ENCODE measurements at places on chromosomes 4 and X.

GRCh38 chr4:106494066-106494465 is 125.5 kb upstream of the GIMD1 start:
- no peak for DNase-seq

DNA sequence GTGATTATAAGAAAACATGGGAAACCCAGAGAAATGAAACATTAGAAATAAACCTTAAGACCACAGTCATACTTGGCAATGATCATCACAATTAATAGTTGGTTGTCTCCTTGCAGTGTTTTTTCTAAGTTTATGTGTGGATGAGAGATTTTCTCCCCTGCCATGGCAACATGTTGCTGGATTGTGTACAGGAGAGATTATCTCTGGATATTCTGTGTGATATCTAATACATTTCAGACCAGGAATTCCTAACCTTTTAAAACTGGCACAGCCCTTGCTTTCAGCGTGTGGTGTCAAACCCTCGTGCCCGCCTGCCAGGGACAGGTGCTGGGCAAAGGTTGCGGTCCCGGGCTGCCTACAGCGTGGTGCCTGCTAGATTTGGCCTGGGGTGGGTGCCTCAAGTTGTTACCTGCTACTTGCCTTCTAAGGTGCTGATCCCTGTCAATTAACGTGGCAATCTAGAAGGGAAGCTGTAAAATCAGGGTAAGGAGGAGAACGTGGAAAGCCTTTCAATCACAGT is 100.5 kb downstream of the TMEM131L start:
- no peak for DNase-seq

DNA sequence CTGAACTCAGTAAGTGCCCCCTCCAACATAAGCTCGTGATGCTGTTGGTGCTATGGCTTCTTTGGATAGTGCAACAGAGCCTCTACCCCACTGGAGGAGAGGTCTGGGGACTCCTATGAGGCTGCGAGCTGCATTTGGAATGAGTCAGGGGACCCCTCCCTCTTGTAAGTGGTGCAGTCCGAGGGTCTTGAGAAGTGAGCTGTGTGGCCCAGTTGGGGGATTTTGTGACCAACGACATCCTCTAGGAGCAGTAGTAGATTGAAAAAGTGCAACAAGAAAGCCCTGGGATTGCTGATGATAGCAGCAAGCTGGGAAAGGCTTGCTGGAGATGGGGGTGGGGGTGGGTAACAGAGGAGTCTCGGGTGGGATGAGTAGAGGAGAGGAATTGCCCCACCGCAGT is 3.1 kb downstream of the FRMPD3 start:
- no peak for DNase-seq

DNA sequence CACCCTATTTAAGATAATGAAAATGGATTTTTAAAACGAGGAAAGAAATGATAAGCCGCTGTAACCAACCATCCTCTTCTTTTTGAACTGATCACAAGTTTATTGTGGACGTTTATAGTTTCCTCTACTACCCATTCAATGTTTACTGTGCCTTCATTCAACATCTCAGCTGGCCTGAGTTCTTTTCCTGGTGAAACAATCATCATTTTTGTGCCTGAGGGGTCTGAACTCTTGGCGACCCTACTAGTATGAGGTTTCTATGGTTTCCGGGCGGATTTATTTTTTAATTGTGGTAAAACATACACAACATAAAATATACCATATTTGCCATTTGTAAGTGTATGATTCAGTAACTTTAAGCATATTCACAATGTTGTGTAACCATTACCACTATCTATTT is 100.7 kb downstream of the SPRY1 start:
- DNase-seq: no peak

- no peak for DNase-seq
These were observed 1002.9 kb upstream of the IGFBP7 start for GRCh38 chr4:58113126-58113525.

DNA sequence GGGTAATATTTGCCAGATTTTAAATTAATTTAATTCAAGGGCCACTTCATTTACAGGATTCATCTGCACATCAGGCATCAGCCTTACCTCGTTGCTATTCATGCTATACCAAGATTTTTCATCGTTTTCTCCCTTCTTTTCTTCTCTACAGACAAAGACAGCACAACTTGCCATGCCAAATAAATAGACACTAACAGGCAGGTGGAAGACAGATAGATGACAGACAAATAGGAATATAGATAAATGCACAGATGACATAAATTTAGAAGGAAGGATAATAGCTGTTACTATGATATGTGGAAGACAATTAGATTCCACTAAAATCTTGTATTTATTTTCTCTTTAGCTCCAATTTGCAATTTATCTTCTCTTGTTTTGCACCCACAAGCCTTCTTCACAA is 164.5 kb upstream of the ARX start:
- no peak for DNase-seq

- DNase-seq: no peak
These were observed 614.1 kb downstream of the PCDH7 start for GRCh38 chr4:31334086-31334910.

DNA sequence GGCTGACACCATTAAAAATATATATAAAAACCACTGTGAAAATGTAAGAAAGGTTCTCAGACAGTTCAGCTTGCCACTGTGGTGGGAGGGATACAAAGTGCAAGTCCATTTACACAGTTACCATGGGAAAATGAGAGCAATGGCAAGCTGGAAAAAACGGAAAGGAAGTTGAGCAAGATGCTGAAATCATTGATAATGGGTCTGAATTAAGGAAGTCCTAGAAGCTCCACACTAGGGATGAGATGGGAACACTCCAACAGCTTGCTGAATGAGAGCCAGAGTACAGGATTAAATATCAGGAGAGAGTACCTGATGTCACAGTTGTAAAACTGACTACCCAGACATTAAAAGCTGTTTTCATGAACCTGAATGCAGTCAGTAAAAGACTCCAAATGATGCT is 218.6 kb downstream of the PRDM5 start:
- no peak for DNase-seq

DNA sequence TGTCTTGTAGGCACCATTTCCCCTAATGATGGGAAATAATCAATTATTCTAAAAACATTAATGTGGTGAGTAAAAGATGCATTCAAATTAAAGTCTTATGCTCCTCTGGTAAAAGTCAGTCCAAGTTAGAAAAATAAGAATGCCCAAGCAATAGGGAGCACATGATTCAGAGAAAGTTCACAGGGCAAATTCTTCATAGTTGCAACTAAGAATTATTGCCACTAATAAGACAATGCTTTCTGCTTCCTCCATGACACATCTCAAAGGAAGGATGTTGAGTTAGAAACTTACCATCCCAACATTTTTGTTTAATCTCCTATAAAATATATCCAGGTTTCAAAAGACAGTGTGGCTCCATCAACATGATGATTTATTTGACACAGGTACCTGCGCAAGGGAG is 26.3 kb downstream of the PHOX2B start:
- no peak for DNase-seq

GRCh38 chr4:1978226-1978625 is 30.5 kb downstream of the NELFA start:
- no peak for DNase-seq

- peak; percentile 14 for DNase-seq
These were observed 32.8 kb downstream of the FAM13A start for GRCh38 chr4:89024051-89024675.

GRCh38 chr4:183287309-183287659 is 32.8 kb downstream of the CLDN22 start:
- no peak for DNase-seq

DNA sequence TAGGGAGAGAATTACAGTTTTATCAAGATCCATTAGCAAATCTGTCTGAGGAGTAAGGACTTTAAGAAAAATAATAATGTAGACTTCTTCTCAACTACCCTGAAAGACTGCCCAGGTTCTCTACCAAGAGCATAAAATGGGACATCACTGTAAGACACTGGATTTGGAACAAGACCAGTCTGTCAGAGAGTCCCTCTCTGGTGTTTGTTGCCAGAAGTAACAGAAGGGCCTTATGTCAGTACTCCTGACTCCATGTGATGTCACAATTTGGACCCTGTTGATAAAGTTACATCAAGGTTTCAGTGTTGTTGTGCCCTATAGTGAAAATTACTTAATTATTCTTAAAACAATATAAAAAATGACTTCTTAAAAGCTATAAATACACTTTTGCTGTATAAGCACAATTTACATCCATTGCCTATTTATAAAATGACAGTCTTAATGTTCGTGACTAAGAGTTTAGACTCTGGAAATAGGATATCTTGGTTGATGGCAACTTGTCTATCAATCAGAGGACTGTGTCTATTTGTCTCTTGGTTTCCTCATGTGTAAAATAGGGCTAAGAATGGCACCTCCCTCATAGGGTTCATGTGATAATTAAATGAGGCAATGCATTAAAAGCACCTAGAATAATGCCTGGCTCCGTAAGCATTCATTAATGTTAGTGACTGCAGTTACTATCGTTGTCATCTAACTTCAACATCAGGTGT is 57.8 kb downstream of the RS1 start:
- no peak for DNase-seq

DNA sequence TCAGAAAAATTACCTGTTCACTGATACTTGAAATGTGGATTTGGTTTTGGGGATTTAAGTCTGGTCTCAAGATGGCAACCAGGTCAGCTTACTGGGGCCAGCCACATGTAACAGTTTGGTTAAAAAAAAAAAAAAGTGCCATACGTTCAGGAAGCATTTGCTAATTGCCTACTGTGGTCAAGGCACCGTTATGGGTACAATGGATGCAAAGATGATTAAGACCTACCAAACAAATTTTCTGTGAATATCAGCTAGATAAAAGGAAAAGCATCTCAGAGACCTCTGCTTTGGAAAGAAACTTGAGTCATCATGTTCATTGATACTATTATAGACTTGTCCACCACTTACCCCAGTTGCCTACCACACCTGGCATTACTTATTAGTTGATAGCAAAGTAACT is 80.9 kb downstream of the FNIP2 start:
- no peak for DNase-seq
